Stimulated activated CD8-positive, alpha-beta memory T cell treated with anti-CD3 and anti-CD28 coated beads, Interleukin-4, amount 100 ng/mL, for 48 hours (primary cell): ENCODE measurements at places on chromosomes 12 and 14.

- DNase-seq, result no peak
These were observed 1.7 kb upstream of the LIN7A start for GRCh38 chr12:80939231-80939950.

DNA sequence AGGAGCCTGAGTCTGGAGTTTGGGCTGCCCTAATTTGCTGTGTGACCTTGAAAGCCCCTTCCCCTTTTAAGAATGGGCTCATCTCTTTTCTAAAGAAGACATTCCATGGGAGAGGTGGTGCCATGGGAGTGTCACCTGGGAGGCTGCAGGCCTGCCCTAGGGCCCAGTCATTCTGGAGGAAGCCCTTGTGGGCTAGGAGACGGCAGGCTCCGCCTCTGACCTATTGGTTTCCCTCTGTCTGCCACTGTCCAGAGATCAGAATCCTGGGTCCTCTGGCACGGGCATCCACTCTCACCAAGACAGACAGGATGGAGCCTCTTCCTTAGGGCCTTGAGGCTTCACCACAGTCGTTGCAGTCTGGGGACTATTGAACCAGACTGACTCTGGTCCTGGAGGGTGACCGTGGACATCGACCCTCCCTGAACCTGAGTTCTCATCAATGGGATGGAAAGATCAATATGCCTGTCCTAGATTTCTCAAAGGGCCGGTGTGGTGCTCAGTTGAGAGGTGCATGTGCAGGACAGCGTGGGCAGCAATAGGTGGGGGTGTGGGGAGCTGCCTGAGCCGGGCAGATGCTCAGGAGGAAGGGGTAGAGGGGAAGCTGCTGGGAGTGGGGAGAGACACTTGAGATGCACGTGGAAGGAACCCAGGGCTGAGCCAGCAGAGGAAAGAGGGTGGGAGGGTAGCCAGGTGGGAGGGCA lies 12.2 kb upstream of the CLMN start:
- no peak for DNase-seq

GRCh38 chr14:67562025-67562775 lies 29.1 kb downstream of the PLEKHH1 start:
- no peak for DNase-seq

- DNase-seq, result no peak
These were observed 235.2 kb downstream of the ZFP36L1 start for GRCh38 chr14:68557648-68558047.

- no peak for DNase-seq
These were observed 201.9 kb upstream of the RBM19 start for GRCh38 chr12:114168061-114168460.

DNA sequence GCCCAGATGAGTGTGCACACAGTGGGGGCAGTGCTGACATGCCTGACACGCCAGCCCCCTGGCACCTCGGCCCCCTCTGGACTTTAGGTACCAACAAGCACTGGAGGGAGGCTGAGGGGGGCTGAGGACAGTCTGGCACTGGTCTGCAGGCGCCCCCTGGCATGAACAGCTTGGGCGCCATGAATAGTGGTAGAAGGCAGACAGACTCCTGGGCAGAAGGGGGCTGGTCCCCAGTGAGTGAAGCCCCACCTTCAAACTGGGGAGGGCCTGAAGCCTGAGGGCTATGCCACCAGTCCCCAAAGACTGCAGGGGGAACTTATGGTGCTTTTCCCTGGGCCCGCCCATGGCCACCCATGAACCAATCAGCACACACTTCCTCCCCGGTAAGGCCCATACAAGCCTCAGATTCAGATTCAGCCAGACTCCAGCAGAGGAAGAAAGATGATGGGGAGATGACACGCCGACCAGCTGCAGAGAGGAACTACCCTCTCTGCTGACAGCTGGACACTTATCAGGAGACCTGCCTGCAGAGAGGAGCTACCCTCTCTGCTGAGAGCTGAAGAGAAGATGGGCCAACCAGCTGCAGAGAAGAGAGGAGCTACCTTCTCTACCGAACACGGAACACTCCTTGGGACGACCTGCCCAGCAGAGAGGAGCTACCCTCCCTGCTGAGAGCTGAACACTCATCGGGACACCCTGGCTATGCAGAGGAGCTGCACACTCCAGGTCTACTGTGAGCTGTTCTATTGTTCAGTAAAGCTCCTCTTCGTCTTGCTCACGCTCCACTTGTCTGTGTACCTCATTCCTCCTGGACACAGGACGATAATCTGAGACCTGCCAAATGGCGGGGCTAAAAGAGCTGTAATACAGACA lies 324.5 kb downstream of the PCNX1 start:
- no peak for DNase-seq

DNA sequence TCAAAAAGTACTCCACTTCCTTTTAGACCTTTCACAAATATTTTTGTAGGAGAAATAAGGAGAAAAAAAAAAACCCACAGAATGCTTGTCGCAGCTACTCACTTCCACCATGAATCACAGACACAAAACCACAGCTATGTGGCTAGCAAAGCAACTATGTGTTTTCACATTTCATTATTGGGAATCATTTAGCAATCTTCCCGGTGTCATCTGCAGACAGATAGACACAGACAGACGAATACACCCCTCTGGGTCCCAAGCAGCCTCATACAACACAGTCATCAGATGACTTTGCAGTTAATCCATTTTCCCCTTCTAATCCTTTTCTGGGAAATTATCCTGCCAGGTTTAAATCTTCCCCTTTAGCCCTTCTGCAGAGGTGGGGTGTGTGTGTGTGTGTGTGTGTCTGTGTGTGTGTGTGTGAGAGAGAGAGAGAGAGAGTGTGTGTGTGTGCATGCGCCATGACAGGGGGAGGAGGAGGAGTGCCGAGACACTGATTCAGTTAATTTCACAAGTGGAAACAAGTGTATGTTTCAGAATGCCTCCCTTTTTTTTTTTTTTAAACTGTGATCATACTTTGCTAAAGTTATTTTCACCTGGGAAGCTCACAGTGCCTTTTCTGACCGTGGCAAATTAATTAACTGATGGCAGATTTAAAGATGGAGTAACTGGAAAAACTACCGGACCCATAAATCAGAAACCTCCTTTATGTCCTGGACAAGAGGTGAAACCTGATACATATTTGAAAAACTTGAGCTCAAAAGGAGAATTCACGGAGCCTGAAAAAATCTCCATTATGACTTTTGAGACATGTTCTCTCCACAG lies 39.9 kb downstream of the LTBP2 start:
- peak; percentile 43 for DNase-seq

DNA sequence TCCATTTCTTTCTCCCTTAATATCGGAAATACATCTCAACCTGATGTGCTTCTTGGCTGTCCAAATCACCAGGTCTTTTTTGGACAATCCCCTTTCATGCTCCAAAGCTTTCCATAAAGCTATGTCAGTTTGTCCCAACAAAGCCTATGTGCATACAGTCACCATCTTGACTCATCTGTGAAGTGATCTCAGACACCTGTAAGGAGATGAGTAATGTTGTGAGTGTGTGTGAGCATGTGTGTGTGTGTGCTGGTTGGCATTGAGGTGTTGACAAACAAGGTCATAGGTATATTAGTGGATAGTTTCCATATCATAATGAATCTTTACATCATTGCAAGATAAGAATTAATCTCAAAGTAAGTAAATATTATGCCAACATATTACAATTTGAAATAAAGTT lies 1243.3 kb upstream of the SEL1L start:
- no peak for DNase-seq

DNA sequence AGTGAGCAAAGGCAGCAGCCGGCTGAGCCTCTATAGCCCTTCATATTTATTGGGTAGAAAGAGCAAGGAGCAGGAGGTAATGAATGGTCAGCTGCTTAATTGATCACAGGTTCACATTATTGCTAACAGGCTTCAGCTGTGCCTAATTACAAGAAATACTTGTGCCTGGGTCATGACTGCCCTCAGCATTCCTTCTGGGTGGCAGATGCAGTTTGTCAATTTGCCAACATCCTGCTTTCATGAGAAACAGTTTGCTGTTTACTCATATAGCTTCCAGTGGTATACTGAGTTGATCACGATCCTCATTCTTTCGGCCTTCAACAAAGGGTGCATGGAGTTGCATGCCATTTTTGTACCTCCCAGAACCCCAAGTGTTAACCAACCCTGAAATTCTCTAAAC lies 81.0 kb upstream of the PLEKHG7 start:
- DNase-seq, result no peak

- DNase-seq, result no peak
These were observed 34.9 kb downstream of the PALS1 start for GRCh38 chr14:67276131-67276530.

- peak; percentile 51 for DNase-seq
These were observed 132.8 kb upstream of the HIF1A start for GRCh38 chr14:61562321-61563161.

- DNase-seq, result no peak
These were observed 43.9 kb upstream of the SLC2A13 start for GRCh38 chr12:40149673-40150260.

DNA sequence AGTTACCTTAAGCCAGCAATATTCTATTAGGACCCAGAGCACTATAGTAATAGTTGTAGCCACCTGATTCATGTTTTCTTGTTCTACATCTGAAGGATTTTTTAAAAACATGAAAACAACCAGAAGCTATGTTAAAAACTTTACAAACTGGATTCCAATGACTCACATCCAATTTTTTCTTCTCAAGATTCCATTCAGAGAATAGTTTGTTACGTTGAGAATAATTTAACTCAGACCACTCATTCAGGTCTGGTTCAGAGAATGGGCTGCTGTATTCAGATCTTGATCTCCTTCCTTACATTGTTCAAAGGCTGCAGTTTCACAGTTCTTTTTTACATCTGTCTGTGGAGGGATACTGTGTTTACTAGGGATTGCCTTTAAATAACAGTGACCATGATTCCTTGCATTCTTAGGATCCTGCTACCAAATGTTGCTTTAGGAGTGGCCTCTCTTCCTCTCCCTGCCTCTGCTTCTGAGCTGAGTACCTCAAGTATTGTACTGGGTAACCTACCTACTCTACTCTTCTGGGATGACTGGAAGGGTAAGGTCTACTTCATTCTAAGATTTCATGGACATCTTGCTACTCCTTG lies 448.0 kb upstream of the FBXO33 start:
- no peak for DNase-seq

DNA sequence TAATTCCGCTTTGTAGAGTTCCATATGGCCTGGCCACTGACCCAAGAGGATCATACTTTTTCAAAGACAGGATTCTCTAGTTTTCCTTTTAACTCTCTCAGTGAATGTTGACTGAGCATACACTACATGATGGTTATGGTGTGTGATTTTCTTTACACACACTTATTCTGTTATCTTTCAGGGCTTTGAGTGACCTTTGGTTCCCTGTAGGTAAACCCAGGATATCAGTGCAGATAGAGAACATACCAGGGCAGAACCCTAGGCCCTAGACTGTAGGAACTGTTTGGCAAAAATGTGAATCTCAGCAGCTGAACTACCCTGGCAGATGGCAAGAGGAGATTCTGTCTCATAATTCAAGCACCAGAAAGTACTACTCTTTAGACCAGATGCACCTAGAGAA lies 159.6 kb downstream of the KCNA5 start:
- DNase-seq, result no peak

GRCh38 chr14:61350427-61351270 lies 29.3 kb downstream of the PRKCH start:
- no peak for DNase-seq

- no peak for DNase-seq
These were observed 43.0 kb downstream of the DDHD1 start for GRCh38 chr14:53110096-53110495.

DNA sequence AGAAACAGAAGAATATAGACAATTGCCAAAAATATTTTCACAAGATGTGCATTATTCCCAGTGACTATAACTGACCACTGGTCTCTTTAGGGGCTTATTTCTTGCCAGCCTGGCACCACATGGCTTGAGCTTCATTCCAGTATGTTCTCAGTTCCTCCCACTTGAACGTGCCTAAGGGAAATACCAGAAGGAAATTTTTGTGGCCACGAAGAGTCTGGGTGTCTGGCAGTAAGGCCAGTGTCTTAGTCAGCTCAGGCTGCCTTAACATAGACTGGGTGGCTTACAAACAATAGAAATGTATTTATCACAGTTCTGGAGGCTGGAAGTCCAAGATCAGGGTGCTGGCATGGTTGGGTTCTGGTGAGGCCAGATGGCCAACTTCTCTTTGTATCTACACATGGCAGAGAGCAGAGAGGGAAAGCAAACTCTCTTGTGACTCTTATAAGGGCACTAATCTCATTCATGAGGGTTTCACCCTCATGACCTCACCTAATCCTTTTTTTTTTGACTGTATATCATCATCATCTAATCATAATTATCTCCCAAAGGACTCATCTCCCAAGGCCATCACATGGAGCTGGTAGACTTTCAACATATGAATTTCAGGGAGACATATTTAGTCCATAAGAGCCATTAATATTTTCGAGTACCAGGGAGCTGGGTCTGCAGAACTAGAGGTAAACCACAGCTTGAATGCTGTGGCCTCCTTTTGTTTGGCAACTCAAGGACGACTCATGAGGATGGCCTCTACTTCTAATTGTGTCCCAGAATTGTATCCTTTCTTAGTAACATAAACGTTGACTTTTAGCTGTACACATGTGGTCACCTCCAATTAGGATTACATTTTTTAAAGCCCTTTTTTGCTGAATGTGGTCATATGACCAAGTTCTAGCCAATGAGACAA lies 5.1 kb upstream of the SMOC1 start:
- DNase-seq, result no peak

GRCh38 chr12:29676676-29677075 lies 107.1 kb downstream of the TMTC1 start:
- no peak for DNase-seq

- no peak for DNase-seq
These were observed 22.1 kb upstream of the CD69 start for GRCh38 chr12:9782547-9783382.

- no peak for DNase-seq
These were observed 8.3 kb downstream of the RERG start for GRCh38 chr12:15212930-15213329.

GRCh38 chr12:132543298-132544079 lies 53.5 kb downstream of the FBRSL1 start:
- no peak for DNase-seq

DNA sequence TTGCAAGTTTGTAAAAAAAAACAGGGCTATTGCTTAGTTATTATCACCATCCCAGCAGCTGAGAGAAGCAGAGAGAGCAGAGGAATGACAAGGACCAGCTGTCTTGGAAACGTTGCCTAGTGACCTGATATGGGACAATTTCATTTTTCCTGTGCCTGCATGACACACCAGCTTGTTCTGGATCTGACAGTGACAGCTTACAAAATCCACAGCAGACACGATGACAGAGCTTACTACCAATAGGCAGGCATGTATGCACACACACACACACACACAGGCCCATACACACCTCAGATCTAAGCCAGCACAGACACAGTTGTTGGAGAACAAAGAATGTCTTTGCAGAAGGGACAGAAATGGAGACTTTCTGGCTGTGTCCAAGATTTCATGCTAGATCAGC lies 25.4 kb downstream of the HSPB8 start:
- DNase-seq, result no peak
